Frontal cortex (tissue), 4 donors: ENCODE measurements at places on chromosomes 3 and 15. TPM values are rescaled to one million over a fixed set of nuclear protein-coding genes. Genes with fewer than 3 reads are reported as not detected.

- no peak for DNase-seq
Measured at GRCh38 chr3:142808103-142808917, 80.6 kb downstream of the PCOLCE2 start.

DNA sequence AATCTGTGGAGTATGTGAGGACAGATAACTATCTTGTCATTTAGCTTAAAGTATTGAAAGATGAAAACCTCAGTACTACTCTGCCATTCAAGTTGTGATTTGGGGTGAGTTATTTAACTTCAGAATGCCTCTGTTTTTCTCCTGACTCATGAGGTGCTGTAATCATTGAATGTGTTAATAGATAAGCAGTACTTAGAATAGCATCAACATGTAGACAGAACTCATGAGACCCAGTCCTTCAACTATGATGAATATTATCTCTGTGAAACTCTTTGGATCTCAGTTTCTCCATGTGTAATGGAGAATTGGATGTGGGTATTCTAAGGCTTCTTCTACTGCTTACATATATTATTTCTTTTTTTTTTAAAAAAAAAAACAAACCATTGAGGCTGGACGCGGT lies 431.4 kb downstream of the GRM7 start:
- DNase-seq = no peak

DNA sequence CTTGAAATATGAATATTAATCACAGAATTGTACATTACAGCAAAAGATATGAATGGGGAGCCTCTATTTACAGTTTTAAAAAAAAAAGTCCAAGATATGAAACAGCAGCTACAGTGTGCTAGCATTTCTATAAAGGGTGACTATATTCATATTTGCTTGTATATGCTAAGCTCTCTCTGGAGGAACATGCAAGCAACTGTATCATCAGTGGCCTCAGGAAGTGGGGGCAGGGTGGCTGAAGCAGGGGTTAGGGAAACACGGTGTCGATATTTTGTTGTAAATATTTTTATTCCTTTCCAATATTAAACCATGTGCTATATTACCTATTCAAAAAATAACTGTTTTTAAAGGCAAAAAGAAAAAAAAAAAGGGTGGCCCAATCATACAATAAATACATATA lies 2.3 kb downstream of the UACA start:
- DNase-seq = no peak

DNA sequence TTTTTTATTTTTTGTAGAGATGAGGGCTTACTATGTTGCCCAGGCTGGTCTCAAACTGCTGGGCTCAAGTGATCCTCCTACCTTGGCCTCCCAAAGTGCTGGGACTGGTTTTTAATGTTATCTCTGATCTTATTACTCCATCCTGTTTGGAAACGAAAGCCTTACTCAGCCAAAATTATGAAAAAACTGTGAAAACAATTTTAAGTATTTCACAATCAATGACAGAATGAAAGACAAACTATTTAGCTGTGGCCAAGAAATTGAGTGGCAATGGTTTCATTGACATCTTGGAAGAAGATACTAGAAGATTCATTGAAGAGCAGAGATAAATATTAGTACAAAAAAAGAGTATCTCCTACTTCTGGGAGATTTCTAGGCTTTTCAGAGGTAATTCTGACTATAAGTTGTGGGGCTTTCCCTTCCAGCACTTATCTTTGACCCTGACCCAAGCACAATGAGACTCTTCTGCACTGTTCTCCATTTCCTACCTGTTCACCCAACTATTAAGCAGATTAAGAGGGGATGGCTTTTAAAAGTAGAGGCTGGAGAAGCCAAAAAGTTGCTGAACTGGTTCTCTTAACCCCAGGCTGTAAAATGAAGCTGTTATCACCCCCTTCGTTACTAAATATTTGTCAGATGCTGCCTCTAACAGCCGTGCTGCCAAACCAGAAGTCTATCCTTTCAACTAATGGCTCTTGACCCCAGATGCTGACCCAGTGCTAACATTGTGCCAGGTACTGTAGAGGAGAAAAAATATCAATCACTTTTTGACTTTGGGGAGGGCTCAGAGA lies 14.2 kb upstream of the SLC25A36 start:
- DNase-seq = no peak

- DNase-seq = no peak
Measured at GRCh38 chr3:4894891-4895530, 84.2 kb upstream of the BHLHE40 start.

DNA sequence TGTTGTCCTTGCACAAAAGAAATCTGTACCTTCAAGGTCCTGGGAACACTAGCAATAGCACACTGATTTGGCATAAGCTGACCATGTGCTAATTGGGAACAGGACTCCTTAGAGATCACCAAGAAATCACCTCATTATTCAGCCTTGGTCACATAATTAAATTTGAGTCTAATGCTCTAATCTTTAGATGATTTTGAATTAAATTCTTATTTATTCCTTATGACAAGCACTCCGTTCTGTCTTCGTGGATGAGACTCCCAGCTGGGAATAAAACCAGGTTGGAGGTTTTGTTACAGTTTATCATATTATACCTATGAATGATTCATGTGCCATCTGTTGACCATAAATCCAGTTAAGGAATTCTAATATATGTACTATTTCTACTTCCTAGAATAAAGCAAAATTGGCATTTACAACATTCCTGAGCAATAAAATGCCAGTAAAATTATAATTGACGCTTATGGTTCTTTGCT lies 162.2 kb downstream of the MYRIP start:
- DNase-seq = no peak

GRCh38 chr3:146470425-146470990 lies 1.1 kb upstream of the PLSCR2 start:
- no peak for DNase-seq

DNA sequence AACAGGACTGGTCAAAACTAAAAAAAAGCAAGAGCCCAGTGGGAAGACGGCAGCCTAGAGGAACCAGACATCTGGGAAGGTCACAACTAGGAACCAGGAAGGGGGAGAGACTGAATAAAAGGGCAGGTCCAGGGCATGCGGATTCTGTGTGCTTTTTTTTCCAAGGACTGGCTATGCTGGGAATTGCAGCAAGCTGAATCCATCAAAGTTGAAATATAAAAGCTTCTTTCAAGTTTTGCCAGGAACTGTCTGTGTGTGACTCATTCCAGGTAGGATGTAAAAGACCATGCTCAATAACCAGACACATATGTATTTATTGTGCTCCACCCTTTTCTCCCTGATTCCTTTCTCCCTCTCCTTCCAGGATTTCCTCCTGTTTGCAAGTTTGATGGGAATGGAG lies 47.9 kb upstream of the CCDC80 start:
- DNase-seq = no peak

- no peak for DNase-seq
Measured at GRCh38 chr3:39318301-39318700, 11.2 kb upstream of the CCR8 start.

- peak; percentile 21 for DNase-seq
Measured at GRCh38 chr3:71930056-71930991, 145.4 kb upstream of the PROK2 start.

GRCh38 chr15:52114261-52115055 lies 1.9 kb upstream of the BCL2L10 start:
- peak; percentile 73 for DNase-seq

DNA sequence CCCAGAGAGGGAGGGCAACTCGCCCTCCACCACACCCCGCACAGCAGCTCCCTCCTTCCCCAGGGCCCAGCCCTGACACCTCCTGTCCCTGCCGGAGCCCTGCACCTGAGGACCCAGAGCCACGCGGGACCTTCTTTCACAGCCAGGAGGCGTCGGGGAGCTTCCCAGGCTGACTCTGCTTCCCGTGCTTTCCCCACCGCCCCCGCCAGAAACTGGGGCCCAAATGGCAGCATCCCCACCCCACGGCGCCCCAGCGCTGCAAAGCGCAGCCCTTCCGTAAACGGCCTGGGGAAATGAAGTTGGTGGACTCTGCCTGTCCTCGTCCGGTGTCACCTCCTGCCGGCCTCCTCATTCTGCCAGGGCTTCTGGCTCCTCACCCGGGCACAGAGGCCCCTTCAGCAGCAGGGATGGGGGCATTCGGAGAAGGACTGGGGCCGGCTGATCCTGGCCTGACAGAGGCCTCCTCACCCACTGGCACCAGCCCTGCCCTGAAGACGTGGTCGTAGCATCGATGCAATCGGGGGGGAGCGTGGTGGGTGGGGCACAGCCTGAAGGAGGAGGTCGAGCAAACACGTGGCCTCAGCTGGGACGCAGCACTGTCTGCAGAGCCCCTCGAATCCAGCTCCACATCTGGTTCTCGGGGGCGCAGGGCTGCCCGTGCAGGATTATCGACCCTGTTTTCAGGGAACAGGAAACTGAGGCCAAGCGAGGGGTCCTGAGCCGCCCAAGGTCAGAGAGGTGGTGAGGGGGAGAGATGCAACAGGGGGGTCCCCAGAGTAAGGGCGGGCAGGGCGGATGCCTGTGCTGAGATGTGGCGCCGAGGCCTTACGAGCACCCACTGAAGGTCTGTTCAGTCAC lies 235.4 kb downstream of the XXYLT1 start:
- no peak for DNase-seq

DNA sequence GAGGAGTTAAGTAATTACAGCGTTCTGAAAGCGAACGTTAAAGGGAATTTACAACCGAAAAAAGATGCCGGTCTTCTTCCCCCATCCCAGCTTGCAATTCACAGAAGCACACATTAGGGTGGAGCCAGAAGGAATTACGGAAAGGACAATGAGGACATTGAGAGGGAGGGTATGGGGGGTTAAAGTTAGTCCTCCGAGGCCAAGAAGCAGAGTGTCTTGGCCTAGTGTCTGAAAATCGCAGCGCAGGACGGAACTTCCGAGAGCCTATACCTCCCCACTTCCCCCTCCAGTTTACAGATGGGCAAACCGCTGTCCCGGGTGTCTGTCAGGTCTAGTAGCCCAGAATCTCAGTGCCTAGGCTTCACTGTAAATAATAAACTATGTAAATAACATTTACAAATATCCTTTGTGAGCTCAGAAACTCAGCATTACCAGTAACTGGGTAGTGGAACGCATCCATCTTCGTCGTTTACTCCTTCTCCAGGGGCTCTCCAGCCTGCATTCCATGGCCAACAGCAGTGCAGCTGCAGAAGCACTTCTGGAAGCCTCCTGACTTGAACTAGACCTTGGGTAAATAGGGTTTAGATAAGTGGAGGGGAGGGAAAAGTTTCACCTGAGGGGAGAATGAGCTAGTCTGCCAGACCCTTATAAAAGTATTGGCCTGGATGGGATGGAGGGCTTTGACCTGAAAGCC lies 922 bp downstream of the ADPRH start:
- peak; percentile 25 for DNase-seq

GRCh38 chr3:126431103-126431534 lies 36.4 kb downstream of the CFAP100 start:
- no peak for DNase-seq

DNA sequence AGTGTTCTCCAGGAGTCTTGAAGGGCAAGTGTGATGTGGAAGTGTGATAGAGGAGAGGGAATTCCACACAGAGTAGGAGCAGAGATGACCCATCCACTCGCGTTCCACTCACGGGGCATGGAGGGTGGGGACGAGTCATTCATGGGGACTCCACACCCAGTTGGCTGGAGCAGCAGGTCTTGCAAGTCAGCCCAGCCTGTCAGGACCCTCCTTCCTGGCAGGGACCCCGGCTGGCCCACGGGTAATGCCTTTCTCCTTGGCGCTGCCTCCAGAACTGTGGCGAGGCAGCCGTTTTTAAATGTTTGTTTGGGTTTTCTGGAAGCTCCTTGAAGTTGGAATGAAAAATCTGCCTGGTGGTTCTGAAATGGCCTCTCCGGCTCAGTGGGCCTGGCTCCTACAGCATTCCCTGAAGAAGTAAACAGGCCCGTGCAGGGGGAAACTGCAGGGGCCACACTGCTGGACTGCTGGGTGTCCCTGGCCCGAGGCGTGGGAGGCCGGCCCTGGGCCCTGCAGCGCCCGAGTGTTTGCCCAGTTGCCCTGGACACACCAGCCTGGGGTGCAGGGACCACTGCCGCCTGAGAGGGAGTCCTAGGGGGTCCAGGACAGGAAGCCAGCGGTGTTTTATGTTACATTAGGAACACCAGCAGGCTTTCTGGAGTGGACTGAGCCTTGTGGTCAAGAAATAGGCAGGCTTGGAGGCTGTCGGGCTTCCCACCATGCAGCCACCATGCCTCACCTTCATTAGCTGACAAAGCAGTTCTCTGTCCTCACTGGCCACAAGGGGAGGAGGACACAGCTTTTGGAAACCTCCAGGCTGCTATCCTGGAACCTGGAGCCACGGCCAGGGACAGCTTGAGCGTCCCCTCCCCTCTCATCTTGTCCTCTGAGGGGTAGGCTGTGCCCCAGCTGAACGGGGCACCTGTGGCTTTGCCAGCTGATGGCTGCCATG lies 61.3 kb downstream of the CEMIP start:
- DNase-seq = no peak

DNA sequence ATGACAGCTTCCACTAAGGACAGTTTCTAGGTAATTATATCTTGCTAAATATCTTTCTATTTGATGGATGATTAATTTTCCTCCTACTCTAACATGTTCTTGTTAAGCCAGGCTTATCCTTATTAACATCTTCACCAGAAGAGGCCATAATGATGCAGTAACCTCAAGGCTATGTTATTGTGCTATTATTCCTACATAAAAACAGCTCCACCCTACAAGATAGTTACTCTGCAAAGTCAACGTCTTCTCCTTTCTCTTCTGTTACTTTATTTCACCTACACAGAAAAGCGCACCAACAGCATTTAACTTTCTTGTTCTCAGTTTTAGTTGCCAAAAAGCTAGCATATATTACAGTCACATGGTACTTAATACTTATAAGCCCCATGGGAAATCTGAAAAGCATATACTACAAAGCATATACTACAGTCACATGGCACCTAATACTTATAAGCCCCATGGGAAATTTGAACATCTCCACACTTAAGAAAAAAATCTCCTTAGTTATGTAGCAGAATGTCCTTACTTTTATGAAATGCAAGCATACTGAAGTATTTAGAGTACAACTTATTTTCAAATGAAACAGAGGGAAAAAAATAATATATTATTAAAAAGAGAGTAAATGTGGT lies 13.4 kb downstream of the ADAM10 start:
- no peak for DNase-seq

DNA sequence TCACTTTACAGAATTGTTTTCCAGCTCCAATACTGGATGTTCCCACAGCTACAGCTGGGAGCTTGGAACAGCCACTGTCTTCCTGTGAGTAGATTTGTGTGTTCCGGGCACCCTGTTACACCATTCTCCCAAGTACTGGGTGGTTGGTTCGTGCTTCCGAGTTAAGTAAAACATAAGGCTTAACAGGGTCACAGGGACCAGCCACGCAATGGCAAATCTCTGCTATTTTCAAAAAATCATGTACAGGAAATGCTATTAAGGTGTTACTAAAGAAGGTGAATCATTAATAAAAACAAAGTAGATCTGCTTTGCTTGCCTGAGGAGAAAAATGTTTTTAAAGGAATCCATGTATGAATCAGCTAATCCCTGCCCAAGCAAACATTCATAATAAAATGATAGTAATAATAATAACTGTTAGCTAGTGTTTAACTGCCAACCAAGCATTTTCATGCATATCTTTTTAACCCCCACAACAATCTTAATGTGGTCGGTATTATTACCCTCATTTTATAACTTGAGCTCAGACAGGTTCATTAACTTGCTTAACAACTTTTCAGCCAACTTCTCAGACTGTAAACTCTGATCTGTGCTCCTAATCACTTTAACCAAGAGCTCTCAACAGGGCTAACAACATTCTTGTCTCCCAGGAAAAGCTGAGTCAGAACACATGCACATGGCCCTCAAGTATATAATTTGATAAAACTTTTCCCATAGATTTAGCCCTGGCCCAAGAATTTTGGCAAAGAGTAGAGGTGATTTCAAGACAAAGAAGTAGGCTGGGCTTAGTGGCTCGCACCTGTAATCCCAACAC lies 2.7 kb upstream of the C2CD4A start:
- DNase-seq = no peak

Gene DPPA4
- total RNA-seq = 1.6 TPM

Gene CCDC191
- total RNA-seq = 4.1 TPM

Gene SH2D7
- total RNA-seq = not detected

Gene SIDT1
- 8.2 TPM for total RNA-seq

Gene SH3GL3
- 187 TPM for total RNA-seq

Gene CTXN2
- 0.82 TPM for total RNA-seq

Gene FOXB1
- not detected for total RNA-seq
